Stimulated activated CD8-positive, alpha-beta memory T cell treated with anti-CD3 and anti-CD28 coated beads, Interleukin-4, amount 100 ng/mL, for 4 hours (primary cell): ENCODE measurements at places on chromosomes 5 and 9.

- DNase-seq = no peak
Observed at GRCh38 chr5:147617711-147618350, 108.0 kb upstream of the DPYSL3 start.

DNA sequence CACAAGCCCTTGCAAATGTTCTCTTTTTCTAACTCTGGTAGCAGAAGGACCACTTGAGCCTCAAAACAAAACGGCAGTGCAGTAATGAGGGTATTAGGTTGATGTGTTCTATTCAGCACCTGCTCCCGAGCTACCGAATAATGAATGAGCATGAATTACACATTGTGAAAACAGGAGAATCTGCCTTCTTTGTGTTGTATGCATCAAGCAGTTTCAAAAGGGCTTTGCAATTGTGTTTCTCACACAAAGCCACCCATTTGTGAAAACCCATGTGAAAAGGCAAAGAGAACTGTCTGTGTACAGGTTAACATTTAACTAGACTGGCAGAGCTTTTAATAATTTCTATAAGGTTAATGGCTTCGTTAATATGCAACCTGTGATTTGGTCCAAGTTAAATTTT is 97.8 kb downstream of the STK32A start:
- no peak for DNase-seq

DNA sequence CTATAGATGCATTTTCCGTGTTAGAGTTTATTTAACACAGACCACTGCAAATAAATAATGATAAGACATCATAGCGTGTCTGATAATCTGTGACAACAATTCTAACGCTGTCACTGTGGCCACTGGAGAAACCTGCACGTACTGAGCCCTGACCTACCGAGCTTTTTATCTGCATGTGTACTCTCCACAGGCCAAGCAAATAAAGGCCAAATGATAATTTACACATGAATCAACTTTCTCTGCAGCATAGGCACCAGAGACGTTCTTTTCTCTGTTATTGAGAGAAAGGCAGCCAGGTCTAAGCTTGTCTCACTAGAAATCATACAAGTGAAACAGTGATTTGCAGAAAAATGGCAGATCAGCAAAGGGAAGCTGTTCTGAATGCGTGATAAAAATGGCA is 75.8 kb downstream of the POU5F2 start:
- DNase-seq = no peak

GRCh38 chr9:86368871-86369521 is 14.8 kb upstream of the TUT7 start:
- DNase-seq = no peak

DNA sequence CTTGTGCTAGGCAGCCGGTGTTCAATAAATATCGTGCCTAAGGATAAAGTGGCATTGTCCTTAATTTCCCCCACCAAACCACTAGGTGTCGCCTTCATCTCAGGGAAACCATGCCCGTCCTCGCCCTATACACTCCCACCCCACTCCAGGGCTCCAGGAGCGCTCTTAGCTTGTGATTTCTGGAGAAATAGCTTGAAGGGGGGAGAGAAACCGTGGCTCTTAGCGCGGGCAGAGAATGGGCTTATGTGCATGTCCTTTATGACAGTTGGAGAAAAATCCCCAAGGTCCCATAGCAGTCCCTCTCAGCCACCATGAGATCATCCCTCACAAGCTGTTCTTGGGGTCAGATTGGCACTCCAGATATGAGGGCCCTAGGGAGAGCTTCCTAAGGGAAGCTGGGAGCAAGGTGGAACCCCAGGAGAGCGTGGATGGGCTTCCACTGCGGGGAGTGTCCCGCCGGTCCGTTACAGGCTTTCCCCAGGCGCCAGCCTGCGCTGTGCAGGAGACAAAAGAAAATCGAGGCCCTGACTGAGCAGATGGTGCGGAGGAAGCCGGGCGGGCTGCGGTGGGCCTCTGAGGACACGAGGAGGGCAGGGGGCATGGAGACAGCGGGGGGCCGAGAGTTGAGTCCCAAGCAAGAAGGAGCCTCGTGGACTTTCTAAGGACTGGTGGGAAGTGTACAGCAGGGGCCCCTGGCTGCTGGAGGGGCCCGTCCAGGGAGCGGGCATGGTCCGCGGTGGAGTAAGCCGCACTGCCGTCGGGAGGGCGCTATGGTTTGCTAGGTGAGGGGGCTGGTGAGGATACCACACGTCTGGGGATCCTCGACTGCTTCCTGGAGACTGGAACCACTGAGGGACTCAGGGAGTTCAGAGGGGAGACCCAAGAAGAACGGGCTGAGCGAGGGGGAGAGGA is 750 bp upstream of the NPR2 start:
- DNase-seq = peak; percentile 21

- DNase-seq = no peak
Observed at GRCh38 chr5:28580616-28581015, 1542.2 kb upstream of the CDH9 start.

DNA sequence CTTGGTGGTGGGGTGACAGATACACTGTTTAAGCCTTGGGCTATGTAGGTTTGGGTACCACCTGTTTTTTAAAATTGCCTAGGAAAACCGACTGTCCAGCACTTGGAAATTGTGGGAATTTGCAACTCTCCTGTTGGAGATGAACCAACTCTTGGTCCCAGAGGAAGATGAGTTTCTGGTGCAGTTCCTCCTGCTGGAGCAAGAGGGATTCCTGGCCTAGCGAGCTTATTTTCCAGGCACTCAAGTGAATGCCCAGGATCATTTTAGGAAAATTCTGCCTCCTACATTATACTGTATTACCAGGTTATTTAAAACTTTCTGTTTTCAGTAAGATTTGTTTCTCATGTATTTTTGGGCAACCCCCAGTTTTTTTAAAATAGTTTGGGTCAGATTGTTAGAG is 33.7 kb downstream of the AP3S1 start:
- no peak for DNase-seq

DNA sequence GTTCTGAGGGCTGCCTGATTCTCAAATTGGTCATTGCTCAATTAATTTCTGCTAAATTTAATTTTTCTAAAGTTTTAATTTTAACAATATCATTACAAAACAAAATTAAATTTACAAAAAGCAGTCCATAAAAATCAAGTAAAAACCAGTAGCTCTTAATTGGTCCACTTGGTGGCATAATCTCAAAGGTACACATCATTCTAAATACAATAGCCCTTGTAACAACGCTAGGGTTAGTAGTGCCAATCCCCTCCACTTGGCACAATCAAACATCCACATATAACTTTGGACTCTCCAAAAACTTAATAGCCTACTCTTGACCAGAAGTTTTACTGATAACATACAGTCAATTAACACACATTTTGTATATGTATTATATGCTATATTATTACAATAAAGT is 1.9 kb upstream of the NDUFB6 start:
- no peak for DNase-seq

- DNase-seq = no peak
Observed at GRCh38 chr9:124256517-124257069, 1.2 kb upstream of the NEK6 start.

DNA sequence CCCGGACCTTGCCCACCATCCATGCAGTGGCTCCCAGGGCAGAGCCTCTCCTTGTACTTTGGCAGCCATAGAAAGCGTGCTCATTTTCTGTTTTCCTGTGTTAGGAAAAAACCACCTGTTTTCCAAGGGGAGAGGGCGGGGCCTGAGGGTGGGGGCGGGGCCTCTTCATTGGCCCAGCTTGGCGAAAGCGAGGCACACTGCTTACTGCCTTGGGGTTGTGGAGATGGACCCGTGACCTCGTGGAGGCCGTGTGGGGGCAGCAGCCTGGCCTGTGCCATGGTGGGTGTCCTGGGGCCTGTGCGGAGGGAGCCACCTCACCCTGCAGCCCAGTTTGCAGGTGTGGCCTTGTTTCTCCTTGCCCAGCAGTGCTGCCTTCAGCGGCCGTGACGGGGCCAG is 4.4 kb upstream of the TOR4A start:
- no peak for DNase-seq

- DNase-seq = peak; percentile 24
Observed at GRCh38 chr5:14628346-14628745, 36.2 kb upstream of the OTULIN start.

- DNase-seq = no peak
Observed at GRCh38 chr5:38780945-38781344, 64.9 kb upstream of the OSMR start.
